Kidney (tissue), 22 donors: ENCODE measurements at places on chromosomes 7 and 10.
A peak's percentile ranks its signal among the peaks of the same experiment; 100 is the strongest.

GRCh38 chr7:148521271-148521670 lies 69.3 kb upstream of the C7orf33 start:
- no peak for DNase-seq

- no peak for DNase-seq
These were observed 23.4 kb upstream of the AKR1C3 start for GRCh38 chr10:5070648-5071410.

DNA sequence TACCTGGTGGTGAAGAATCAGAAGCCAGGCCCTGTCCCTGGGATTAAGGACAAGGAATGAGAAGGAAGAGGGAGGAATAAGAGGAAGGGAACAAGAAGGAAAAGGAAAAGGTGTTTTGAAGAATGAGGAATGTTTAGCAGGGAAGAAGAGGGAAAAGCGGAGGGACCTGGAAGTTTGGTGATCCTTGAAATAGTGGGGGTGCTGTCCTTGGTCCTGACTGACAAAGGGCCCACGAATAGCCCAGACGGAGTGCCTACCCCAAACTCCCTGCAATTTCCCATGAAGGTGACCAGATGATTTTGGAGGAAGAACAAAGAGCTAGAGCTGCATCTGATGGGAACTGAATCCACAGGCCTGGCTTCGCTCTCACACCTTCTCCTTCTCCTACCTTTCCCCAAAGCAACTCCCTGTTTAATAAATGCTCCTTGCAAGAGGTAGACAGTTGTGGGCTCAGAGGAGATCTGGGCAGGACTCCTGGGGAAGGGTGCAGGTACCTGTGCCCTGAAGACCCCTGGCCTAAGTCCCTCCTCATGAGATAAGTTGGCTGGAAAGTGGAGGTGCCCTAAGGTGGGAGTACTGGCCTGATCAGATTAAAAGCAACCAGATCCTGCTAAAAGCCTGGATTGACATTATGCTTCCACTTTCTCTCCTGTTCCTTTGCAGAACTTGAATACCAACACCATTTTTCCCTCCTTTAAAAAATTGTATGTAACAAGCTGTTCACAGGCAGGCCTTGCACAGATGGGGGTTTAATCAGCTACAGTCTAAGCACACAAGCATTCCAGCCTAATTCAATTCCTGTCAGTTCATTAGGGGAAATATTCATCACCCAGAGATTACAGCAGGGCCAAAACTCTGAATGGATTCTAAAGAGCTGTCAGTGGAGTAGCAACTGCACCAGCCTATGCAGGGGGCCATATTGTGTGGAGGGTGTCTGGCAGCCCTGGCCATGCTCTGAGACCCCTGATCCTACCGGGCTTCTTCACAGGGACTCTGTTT lies 19.4 kb downstream of the KAZALD1 start:
- peak; percentile 73 for DNase-seq

GRCh38 chr10:44023517-44023916 lies 361.4 kb downstream of the CXCL12 start:
- no peak for DNase-seq

GRCh38 chr10:116888380-116889055 lies 39.2 kb downstream of the ENO4 start:
- no peak for DNase-seq

- DNase-seq: no peak
These were observed 101.9 kb downstream of the DGKB start for GRCh38 chr7:14800664-14801063.

GRCh38 chr10:12690525-12691126 lies 310.9 kb downstream of the CCDC3 start:
- peak; percentile 85 for DNase-seq

DNA sequence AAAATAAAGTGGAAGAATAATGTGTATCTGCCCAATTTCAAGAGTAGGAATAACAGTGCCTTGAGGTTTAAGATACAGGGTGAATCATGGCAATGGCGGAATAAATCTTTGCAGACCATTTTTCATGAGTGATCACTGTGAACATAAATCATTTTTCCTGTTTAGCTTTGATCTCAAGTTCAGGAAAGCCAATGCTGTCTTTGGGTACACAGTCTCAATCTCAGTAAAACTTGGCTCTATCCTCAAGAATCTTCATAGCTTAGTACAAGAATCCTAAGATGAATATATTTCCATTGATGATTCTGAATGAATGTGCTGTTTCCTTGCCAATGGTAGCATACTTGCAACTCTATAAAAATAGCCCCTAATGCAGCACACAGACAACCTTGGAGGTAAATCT lies 6.8 kb downstream of the NAMPT start:
- DNase-seq: no peak

DNA sequence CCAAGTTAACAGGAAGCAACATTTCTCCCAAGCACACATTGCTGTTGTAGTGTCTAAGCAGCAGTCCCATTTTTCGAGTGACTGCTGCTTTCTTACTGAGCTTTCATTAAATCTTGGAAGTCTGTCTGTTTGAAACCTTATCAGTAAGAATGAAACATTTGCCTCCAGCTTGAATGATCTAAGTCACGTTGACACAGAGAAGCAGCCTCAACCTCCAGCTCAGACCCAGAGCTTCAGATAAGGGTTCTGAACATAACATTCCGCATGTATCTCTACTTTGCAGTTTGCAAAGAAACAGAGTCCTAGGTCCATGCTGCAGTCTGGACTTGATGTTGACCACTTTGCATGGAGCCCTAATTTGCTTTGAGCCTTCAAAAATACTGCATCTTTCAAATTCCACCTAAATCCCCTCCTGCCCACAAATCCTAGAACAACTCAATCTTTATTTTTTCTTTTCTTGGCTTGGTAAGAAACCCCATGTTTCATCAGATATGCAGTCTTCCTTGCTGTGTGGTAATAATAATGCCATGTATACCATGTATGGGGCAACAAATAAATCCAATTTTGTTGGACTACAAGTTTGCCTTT lies 698.7 kb upstream of the IGFBP3 start:
- no peak for DNase-seq

DNA sequence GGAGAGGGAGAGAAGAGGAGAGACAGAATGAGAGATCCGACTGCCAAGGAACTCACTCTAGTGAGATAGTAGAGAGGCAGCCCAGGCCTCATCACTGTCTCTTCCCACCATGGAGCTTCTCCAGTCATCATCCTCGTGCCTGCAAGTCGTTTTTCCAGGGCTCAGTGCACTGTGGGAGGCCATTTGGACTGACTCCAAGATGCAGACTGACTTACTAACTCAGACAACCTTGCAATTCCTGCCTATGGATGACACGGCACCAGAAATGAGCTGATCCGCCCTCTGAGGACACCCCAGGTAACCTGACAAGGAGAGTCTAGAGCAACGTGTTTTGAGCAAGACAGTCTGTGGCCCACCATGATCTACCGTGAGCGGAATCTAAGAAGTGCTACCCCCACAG lies 154.9 kb downstream of the GLI3 start:
- DNase-seq: no peak

- DNase-seq: no peak
These were observed 253.7 kb downstream of the PTEN start for GRCh38 chr10:88116971-88117626.

GRCh38 chr10:67539312-67539711 lies 156.7 kb downstream of the CTNNA3 start:
- no peak for DNase-seq

GRCh38 chr7:135761751-135762488 lies 13.3 kb upstream of the FAM180A start:
- no peak for DNase-seq

GRCh38 chr10:91977491-91977890 lies 53.9 kb downstream of the BTAF1 start:
- DNase-seq: no peak

DNA sequence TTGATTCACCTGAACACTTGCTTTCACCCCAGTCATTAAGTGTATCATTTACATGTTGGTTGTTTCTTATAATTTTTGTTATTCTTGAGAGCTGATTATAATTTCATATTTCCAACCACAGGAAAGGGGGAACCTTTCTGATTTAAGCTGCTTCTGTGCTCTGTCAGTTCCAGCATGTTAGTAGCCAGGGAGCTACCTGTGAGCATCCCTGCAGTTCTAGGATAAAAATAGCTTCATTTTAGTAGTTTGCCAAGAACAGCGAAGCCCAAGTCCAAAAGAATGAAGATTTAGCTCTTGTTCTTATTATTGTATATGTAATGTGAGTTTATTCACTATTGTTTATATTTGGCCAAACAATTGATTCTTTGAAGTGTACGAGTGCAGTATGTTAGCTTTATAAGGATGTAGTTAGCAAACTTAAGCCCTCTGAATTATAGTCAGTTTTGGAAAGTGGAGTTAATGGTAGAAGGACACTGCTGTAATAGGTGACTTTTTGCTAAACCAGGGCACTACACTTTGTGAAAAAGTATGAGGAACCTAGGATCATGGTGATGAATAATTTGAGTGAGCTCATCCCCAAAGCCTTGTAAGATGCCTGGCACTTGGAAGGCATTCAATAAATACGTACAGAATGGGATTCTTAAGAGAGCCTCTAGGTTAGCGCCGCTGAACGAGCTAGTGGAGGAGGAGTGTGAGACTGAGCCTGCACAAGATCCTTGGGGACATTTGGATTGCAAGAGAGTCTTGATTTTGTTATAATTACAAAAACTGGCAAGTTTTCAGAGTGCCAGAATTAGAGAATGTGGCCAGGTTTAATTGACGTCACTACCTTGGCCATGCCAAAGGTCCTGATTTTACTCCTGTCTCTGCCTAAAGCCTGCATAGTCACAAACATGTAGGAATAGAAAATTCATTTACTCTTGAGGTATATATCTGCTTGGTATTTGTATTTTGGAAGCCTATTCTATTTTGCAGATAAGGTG lies 29.8 kb downstream of the DNAH11 start:
- no peak for DNase-seq

GRCh38 chr10:91680487-91680886 lies 47.6 kb upstream of the PPP1R3C start:
- DNase-seq: no peak
